Activated T-cell treated with anti-CD3 and anti-CD28 coated beads, Interleukin-2, amount 50 U/mL, for 72 hours (primary cell): ENCODE measurements at places on chromosomes 13 and 19. TPM values are rescaled to one million over a fixed set of nuclear protein-coding genes. Genes with fewer than 3 reads are reported as not detected.

GRCh38 chr13:45828256-45828968 lies 23.1 kb downstream of the SIAH3 start:
- DNase-seq: no peak

DNA sequence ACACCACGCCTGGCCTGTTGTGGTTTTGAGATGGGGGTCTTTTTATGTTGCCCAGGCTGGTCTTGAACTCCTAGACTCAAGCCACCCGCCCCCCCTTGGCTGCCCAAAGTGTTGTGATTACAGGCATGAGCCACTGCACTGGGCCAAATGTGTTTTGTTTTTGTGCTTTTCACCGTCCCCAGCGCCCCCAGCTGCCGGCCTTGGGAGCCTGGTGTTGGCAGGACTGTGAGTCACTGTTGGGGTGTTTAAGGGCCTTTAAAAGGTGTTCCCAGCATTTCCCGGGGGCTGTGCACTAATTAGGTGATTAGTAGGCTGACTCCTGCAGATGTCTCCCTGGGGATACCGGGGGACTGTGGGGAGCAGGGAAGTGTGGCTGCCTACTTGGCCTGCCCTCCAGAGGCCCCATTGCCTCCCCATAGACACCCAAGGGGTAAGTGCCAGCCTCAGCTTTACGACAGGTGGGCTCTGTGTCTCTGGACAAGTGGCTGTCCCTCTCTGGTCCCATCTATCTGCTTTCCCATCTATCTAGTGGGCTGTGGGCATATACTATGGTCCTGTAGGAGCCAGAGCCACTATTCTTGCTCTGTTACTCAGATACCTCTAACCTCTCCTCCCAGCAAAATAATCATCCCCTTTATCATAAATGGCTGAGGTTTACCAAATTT lies 11.8 kb upstream of the TLE5 start:
- no peak for DNase-seq

The FSD1 gene
- total RNA-seq: 22.8 TPM

The GET3 gene
- total RNA-seq: 43.7 TPM

GRCh38 chr19:10285393-10285792 lies 1.4 kb upstream of the ICAM4 start:
- DNase-seq: no peak

GRCh38 chr13:43329702-43330101 lies 306.3 kb downstream of the DNAJC15 start:
- DNase-seq: no peak

DNA sequence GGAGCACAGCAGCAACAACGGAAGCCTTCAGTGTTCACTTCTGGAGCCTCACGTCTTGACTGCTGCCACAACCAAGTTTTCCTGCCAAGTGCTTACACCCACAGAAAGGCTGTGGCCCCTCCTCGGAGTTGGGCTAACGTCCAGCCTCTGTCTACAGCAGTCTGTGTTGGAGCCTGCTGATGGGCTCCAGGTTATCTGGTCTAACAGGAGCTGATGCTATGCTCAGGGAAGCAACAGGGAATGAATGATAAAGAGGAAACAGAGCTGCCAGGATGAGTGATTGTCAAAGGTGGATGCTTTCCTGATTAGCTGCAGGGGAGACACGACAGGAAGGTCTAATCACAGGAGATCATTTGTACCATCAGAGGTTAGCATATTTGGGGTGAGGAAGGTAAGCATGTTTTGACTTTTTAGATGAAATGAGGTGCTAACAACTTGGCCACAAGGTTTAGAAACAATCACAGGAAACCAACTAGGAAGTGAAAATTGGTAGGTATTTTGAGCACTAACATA lies 53.8 kb upstream of the RCBTB2 start:
- DNase-seq: no peak

DNA sequence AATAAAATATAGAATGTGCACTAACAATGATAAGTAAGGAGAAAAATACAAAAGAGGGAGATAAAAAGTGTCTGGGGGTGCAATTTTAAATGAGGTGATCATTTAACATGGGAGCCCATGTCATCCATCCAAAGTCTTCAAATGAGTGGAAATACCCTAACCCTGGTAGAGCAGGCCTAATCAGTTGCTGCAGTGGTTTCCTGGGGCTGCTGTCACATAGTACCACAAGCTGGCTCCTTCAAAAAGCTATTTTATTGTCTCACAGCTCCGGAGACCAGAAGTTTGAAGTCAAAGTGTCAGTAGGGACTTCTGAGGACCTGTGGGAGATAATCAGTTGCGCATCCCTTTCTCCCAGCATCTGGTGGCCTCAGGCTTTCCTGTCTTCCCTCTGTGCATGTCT lies 717.9 kb downstream of the DIAPH3 start:
- no peak for DNase-seq

The RNF17 gene
- not detected for total RNA-seq

The FAM216B gene
- not detected for total RNA-seq

- no peak for DNase-seq
Measured at GRCh38 chr13:28872427-28873176, 52.5 kb downstream of the MTUS2 start.

- no peak for DNase-seq
Measured at GRCh38 chr13:97460853-97461252, 26.9 kb downstream of the RAP2A start.

DNA sequence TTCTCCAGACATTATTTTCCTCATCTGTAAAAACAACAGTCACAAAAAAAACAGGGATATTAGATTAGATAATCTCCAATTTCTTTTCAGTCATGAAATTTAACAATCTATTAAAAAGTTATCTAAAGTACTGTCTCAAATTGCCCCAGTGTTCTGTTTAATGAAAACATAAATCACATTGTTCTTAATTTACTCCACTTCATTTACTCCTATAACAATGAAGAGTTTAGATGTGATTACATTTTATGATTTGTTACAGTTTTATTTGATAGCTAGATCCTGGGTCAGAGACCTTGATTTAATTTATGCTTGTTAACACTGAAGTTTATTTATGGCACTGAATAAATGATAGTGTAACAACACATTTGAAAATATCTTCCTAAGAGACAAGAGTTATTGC lies 230.2 kb upstream of the TRPC4 start:
- no peak for DNase-seq

GRCh38 chr13:35855531-35856019 lies 275.6 kb downstream of the DCLK1 start:
- peak; percentile 4 for DNase-seq

- no peak for DNase-seq
Measured at GRCh38 chr13:51058461-51059167, 52.5 kb downstream of the C13orf42 start.

DNA sequence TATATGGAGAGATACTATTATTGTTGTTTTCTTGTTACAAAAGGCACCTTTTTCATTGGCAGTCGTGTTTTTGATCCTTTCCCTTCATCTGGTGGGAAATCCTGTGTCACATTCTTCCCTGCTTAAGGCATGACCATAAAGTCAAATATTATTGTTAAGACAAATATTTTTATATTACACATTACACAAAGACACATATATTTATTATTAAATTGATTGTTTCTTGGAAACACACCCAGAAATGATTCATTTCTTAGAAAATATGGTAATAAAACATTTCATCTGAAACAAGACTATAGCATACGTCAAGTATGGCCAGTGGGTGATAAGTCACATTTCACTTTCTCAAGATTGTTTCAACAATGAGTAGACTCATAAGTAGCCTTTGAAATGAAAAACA lies 77.3 kb downstream of the KCTD12 start:
- no peak for DNase-seq

GRCh38 chr19:24033301-24033962 lies 53.6 kb upstream of the ZNF254 start:
- peak; percentile 77 for DNase-seq

DNA sequence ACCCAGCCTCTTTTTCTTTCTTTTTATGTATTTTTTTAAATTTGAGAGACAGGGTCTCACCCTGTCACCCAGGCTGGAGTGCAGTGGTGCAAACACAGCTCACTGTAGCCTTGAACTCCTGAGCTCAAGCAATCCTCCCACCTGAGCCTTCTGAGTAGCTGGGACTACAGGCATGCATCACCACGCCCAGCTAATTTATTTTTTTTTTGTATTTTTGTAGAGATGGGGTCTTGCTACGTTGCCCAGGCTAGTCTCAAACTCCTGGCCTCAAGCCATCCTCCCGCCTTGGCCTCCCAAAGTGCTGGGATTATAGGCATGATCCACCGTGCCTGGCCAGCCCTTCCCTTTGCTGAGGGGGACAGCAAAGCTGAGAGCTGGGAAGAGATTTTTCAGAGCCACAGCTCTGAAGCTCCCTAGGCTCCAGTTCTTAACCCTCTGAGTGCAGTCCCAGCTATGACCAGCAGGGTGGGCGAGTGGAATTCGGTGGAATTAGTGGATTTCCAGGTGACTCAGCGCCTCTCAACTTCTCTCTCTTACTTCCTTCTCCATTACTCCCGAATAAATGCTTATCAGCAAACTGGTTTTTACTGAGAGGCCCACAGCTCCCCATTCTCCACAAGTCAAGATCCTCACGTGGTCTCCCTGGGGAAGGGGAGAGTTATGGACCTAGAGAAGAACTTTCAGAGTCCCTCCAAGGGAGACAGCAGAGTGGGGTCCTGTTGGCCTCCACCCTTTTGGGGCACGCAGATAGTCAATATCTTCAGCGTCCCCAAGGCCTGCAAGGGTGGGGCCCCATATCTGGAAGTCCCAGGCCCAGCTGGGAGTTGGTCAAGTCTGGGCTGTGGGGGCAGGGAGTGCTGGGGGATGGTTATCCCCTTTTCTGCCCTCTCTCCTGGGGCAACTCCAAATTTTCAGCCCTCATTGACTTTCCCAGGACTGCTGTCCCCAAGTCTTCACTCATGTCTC lies 1.2 kb downstream of the BLVRB start:
- DNase-seq: peak; percentile 76
